Articular chondrocyte of knee joint (primary cell): ENCODE measurements at places on chromosomes 6 and 20. TPM values are rescaled to one million over a fixed set of nuclear protein-coding genes. Genes with fewer than 3 reads are reported as not detected.

STMND1 gene
- total RNA-seq: not detected in 2 replicates

MLIP gene
- total RNA-seq: 0.26 and 0.32 TPM in 2 replicates

CALHM4 gene
- total RNA-seq: not detected in 2 replicates

PLEKHG1 gene
- 0.91 and 2.3 TPM in 2 replicates for total RNA-seq
